Aorta (tissue), 5 donors: ENCODE measurements at places on chromosomes 5 and 9. TPM values are rescaled to one million over a fixed set of nuclear protein-coding genes. Genes with fewer than 3 reads are reported as not detected.

DNA sequence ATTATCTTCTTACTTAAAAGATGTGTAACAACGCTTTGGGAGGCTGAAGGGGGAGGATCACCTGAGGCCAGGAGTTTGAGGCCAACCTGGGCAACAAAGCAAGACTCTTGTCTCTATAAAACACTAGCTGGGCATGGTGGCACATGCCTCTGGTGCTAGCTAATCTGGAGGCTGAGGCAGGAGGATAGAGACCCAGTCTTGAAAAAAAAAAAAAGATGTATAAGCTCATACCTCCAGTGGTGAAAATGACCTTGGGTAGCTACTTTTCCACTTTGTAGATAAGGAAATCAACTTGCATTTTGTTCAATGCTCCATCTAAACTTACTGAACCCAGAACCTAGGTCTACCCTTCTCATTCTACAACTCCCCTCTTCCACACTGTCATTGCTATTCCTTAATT lies 16.6 kb downstream of the ARRDC3 start:
- H3K27ac ChIP-seq, result no peak overlapping the region
- H3K36me3 ChIP-seq, result peaks cover 5% of the 10 kb centered on the region
- H3K4me1 ChIP-seq, result no peaks in the 10 kb centered on the region
- no peak for DNase-seq

Gene FAM153A
- total RNA-seq, result 1.0 TPM

GRCh38 chr9:130414081-130414731 lies 30.6 kb upstream of the ASS1 start:
- DNase-seq, result no peak
- no peak overlapping the region for H3K27ac ChIP-seq
- H3K4me1 ChIP-seq, result no peaks in the 10 kb centered on the region
- no peaks in the 10 kb centered on the region for H3K36me3 ChIP-seq
- no peaks in the 10 kb centered on the region for H3K27me3 ChIP-seq

Gene ROR2
- total RNA-seq, result 1.6 TPM

Gene PRSS3
- total RNA-seq, result not detected

Gene C8G
- total RNA-seq, result 1.1 TPM

DNA sequence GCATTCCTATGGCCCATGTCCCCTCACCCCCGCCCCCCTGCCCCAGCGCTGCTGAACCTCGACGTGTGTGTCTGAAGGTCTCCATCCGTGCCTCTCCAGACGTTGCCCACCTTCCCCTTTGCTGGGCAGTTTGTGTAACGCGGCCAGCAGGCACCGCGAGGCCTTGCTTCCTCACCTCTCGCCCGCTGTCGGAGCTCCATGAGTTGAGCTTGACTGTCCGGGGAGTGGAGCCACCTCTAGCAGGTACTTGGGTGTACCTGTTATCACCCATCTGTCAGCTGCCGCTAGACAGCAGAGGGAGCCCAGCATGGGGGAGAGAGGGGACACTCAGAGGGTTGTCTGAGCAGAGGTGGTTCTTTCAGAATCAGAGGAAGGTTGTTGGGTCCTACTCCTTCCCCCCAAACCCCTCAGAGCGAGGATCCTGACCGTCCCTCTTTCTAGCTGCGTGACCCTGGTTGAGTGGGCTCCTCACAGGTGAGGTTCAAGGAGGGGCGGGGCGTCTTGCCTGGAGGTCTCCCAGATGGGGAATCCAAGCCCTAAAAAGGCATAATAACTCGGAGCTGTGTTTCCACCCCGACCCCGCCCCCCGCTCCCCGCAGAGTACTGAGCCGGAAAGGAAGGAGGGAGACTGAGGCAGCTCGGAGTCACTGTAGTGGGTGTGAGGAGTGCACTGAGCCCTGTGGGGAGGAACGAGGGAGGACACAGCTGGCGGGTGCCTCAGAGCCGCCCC lies 184.7 kb downstream of the C9orf50 start:
- no peaks in the 10 kb centered on the region for H3K27me3 ChIP-seq
- H3K27ac ChIP-seq, result no peak overlapping the region
- H3K36me3 ChIP-seq, result no peaks in the 10 kb centered on the region
- no peak for DNase-seq

Gene PTPN3
- total RNA-seq, result 7.8 TPM

DNA sequence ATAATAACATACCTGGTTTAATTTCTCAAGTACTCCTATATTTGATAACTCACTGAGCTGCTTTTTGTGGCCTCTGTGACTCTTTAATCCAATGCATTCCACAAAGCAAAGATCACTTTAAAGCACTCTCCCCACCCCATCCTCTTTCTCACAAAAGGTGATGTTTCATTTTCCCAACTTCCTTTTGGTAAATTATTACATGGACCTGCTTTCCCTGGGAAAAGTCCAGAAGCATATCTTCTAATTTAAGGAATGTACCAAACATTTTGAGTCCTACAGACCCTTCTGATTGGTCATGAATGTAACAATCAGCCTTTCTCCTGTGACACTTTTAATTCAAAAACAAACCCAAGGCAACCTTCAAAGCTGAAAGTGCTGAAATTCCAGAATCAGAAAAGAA lies 71.1 kb downstream of the MLLT3 start:
- H3K36me3 ChIP-seq, result no peaks in the 10 kb centered on the region
- DNase-seq, result no peak
- H3K27ac ChIP-seq, result no peak overlapping the region
- no peaks in the 10 kb centered on the region for H3K27me3 ChIP-seq
- H3K4me1 ChIP-seq, result peaks cover 6% of the 10 kb centered on the region

GRCh38 chr9:83330207-83331196 lies 207.7 kb downstream of the FRMD3 start:
- H3K27me3 ChIP-seq, result no peaks in the 10 kb centered on the region
- no peaks in the 10 kb centered on the region for H3K4me1 ChIP-seq
- no peaks in the 10 kb centered on the region for H3K36me3 ChIP-seq
- no peak overlapping the region for H3K27ac ChIP-seq
- no peak for DNase-seq

GRCh38 chr5:54756301-54756700 lies 229.1 kb downstream of the ESM1 start:
- no peak overlapping the region for H3K27ac ChIP-seq
- H3K36me3 ChIP-seq, result no peaks in the 10 kb centered on the region
- peaks cover 7% of the 10 kb centered on the region for H3K4me1 ChIP-seq
- DNase-seq, result no peak
- H3K27me3 ChIP-seq, result no peaks in the 10 kb centered on the region
- no peak overlapping the region for H3K4me3 ChIP-seq

DNA sequence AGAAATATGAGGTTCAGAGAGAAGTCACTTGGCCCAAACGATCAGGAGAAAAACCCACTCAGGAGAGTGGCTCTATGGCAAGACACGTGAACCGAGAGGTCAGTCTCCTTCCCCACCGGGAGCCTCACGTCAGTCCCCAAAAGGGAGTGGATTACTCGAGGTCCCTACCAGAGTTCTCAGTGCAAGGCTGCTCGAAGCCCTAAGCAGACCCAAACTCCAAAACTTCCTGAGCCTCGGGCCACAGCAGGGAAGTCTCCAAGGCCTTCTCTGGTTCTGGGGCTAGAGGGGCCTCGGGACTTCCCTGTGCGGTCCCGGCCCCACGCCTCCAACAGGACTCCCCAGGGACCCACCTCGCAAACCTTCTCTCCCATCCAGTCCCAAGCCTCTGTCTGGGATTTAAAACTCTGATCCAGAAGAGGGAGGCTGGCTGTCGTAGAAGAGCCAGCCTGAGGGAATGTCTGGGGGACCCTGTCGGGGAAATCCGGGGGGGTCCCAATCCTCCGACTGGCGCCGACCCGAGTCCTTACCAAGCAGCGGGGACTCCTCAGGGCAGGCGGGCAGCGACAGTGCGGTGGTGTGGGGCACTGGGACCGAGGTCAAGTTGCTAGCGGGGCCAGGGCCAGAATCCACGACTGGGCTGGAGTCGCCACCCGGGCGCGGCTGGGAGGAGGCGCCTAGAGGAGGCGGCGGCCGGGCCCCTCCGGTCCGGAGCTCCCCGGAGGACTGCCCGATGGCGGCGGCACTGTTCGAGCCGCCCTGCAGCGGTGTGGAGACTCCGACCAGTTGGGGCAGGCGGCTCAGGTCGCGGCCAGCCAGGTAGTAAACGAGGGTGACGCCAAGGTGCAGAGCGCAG lies 679 bp downstream of the B4GALT1 start:
- H3K27ac ChIP-seq, result peak overlapping the region; percentile 32
- DNase-seq, result peak; percentile 76
- no peaks in the 10 kb centered on the region for H3K27me3 ChIP-seq
- peak overlapping the region; percentile 92 for H3K4me3 ChIP-seq

DNA sequence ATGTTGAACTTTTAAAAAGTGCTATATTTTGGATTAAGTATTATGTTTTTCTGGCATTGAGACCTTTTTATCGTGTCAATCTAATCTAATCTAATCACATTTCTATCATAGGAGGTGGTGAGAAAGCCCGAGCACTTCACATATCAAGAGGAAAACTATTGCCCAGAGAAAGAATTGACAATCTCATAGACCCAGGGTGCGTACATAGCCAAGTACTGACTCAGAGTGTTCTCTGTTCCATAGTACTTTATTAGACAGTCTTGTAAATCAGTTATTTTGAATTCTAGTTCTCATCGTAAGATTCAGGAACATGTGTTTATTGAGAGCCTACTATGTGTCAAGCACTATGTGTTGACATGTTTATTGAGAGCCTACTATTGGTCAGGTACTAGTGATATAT lies 9.0 kb downstream of the MCCC2 start:
- no peak overlapping the region for H3K27ac ChIP-seq
- no peak overlapping the region for H3K4me3 ChIP-seq
- peaks cover 3% of the 10 kb centered on the region for H3K4me1 ChIP-seq
- peaks cover 4% of the 10 kb centered on the region for H3K36me3 ChIP-seq
- H3K27me3 ChIP-seq, result no peaks in the 10 kb centered on the region

DNA sequence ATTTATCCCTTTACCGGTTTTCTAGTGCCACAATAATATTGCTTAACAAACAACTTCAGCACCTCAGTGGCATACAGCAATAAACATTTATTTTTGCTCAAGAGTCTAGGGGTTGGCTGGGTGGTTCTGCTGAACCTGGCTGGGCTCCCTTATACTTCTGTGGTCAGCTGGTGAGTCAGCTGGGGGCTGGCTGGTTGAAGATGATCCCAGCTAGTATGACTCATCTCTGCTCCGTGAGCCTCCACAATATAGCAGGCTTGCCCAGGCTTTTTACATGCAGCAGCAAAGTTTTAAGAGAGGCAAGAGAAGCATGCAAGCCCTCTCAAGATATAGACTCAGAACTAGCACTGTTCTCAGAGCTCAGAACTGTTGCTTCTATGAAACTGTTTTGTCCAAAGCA lies 523.5 kb upstream of the CLINT1 start:
- DNase-seq, result peak; percentile 83
- no peaks in the 10 kb centered on the region for H3K36me3 ChIP-seq
- H3K4me1 ChIP-seq, result peaks cover 4% of the 10 kb centered on the region

DNA sequence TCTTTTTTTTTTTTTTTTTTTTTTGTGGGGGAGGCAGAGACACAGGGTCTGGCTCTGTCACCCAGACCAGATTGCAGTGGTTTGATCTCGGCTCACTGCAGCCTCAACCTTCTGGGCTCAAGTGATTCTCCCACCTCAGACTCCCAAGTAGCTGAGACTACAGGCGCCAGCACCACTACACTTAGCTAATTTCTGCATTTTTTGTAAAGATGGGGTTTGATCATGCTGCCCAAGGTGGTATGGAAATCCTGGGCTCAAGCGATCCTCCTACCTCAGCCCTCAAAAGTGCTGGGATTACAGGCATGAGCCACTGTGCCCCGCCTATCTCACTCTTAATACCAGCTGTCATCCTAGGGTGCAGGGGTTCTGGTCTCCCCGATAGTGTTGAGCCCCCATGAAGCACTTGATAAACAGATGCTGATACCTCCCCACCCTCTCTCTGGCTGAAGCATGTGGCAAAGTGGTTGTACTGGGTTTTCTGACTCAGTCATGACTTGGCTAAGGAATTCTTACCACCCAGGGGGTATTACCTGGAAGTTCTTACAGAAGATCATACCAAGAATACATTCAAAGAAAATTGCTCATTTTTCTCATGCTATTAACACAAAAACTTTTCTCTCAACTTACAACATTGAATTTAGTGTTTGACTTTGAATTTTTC lies 110.2 kb upstream of the DAPK1 start:
- H3K27me3 ChIP-seq, result no peaks in the 10 kb centered on the region
- H3K4me1 ChIP-seq, result no peaks in the 10 kb centered on the region

GRCh38 chr9:130110596-130111021 lies 56.9 kb downstream of the GPR107 start:
- H3K4me3 ChIP-seq, result no peak overlapping the region
- no peaks in the 10 kb centered on the region for H3K36me3 ChIP-seq
- DNase-seq, result no peak
- no peaks in the 10 kb centered on the region for H3K4me1 ChIP-seq
- no peak overlapping the region for H3K27ac ChIP-seq

GRCh38 chr9:90921969-90922368 lies 120.3 kb downstream of the SYK start:
- H3K27ac ChIP-seq, result no peak overlapping the region
- no peak for DNase-seq
- peaks cover 5% of the 10 kb centered on the region for H3K4me1 ChIP-seq
- H3K4me3 ChIP-seq, result no peak overlapping the region
- H3K27me3 ChIP-seq, result no peaks in the 10 kb centered on the region

GRCh38 chr9:124805186-124805585 lies 28.3 kb downstream of the OLFML2A start:
- no peak overlapping the region for H3K27ac ChIP-seq
- DNase-seq, result no peak
- H3K36me3 ChIP-seq, result no peaks in the 10 kb centered on the region
- no peaks in the 10 kb centered on the region for H3K27me3 ChIP-seq
- H3K4me1 ChIP-seq, result no peaks in the 10 kb centered on the region
- no peak overlapping the region for H3K4me3 ChIP-seq

DNA sequence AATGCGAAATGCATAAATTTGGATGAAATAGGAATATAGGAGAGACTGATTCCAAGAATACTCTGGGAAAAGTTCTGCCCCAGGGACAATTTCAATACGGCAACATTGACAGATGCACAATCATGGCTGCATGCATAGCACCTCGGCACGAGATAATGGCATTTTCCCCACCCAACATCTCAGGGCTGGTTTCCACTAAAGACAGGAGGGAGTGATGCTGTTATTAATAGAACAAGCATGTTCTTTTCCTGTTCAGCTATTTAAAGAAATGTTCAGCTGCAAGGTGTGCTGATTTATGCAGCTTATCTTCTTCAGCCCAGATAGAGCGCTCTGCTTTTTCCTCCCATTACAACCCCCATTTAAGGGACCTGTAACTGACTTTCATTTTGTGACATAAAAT lies 740.2 kb downstream of the TLR4 start:
- DNase-seq, result no peak
- no peak overlapping the region for H3K4me3 ChIP-seq
- H3K27ac ChIP-seq, result no peak overlapping the region
- no peaks in the 10 kb centered on the region for H3K36me3 ChIP-seq
- H3K27me3 ChIP-seq, result no peaks in the 10 kb centered on the region
- no peaks in the 10 kb centered on the region for H3K4me1 ChIP-seq

Gene QRFP
- total RNA-seq, result not detected

GRCh38 chr9:105445203-105445881 lies 2.5 kb upstream of the FSD1L start:
- H3K4me3 ChIP-seq, result no peak overlapping the region
- H3K36me3 ChIP-seq, result no peaks in the 10 kb centered on the region
- no peaks in the 10 kb centered on the region for H3K27me3 ChIP-seq
- no peak overlapping the region for H3K27ac ChIP-seq
- DNase-seq, result peak; percentile 51

GRCh38 chr5:167071981-167072610 lies 1219.3 kb upstream of the WWC1 start:
- no peaks in the 10 kb centered on the region for H3K4me1 ChIP-seq
- DNase-seq, result no peak
- H3K4me3 ChIP-seq, result no peak overlapping the region
- no peaks in the 10 kb centered on the region for H3K36me3 ChIP-seq

Gene GDA
- total RNA-seq, result not detected

GRCh38 chr9:130189840-130190239 lies 17.6 kb downstream of the NCS1 start:
- H3K4me3 ChIP-seq, result no peak overlapping the region
- peaks cover 4% of the 10 kb centered on the region for H3K4me1 ChIP-seq
- H3K27me3 ChIP-seq, result no peaks in the 10 kb centered on the region

Gene MAML1
- total RNA-seq, result 26.1 TPM
